ENCODE measurements at places on chromosomes 1 and 21.
A peak's percentile ranks its signal among the peaks of the same experiment; 100 is the strongest.

DNA sequence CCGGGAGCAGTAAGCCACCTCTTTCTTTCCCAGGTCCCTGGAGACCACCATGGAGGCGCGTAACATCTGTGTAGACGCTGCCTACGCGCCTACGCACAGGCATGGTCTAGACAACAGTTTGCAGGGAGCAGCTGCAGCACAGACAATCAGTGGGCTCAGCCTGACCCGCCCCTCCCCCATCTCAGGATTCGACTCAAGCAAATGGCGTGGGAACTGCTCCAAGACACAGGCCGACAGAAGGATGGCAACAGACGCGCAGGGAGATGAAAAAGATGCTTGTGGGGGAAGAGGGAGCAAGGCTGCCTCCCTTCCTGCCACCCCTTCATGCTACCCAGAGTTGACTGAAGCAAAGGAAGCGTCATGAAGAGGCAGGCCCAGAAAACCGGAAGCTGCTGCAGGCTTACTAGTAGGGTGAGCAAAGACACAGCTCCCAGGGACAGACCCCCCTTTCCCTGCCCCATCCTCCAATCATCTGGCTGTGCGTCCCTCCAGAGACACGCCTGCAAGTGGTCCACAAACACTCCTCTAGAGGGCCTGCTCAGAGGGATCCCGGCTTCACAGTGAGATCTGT is 19.5 kb downstream of the STK40 start:
- H3K27me3 ChIP-seq = no peaks in the 10 kb centered on the region
- H3K4me1 ChIP-seq = peaks cover 50% of the 10 kb centered on the region
- H3K4me3 ChIP-seq = peak overlapping the region; percentile 56
- DNase-seq = peak; percentile 51
- peaks cover 10% of the 10 kb centered on the region for H3K36me3 ChIP-seq

GRCh38 chr1:109760581-109761226 is 3.0 kb downstream of the EPS8L3 start:
- H3K36me3 ChIP-seq = no peaks in the 10 kb centered on the region
- no peak overlapping the region for H3K27ac ChIP-seq
- no peak overlapping the region for H3K4me3 ChIP-seq
- peaks cover 1% of the 10 kb centered on the region for H3K27me3 ChIP-seq

GRCh38 chr1:91894036-91894761 is 8.2 kb upstream of the TGFBR3 start:
- DNase-seq = no peak
- peaks cover 29% of the 10 kb centered on the region for H3K4me1 ChIP-seq
- H3K27ac ChIP-seq = peak overlapping the region; percentile 17
- H3K36me3 ChIP-seq = peaks cover 3% of the 10 kb centered on the region

DNA sequence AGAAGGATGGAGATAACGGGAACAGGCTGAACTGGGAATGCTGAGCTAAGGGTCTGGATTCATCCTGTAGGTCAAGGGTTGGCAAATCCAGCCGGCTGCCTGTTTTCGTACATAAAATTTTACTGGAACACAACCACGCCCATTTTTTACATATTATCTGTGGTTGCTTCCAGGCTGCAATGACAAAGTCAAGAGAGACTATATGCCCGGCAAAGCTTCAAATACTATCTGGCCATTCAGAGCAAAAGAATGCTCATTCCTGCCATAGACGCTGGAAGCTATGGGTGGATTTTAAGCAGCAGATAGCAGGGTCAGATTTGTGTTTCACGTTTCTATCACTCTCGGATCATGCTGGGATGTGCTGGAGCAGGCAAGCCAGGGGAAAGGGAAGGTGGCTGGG is 137.9 kb upstream of the EDN2 start:
- H3K27me3 ChIP-seq = no peaks in the 10 kb centered on the region
- DNase-seq = no peak
- H3K4me1 ChIP-seq = peaks cover 70% of the 10 kb centered on the region
- H3K36me3 ChIP-seq = peaks cover 57% of the 10 kb centered on the region
- no peak overlapping the region for H3K27ac ChIP-seq
- H3K4me3 ChIP-seq = peak overlapping the region; percentile 41

DNA sequence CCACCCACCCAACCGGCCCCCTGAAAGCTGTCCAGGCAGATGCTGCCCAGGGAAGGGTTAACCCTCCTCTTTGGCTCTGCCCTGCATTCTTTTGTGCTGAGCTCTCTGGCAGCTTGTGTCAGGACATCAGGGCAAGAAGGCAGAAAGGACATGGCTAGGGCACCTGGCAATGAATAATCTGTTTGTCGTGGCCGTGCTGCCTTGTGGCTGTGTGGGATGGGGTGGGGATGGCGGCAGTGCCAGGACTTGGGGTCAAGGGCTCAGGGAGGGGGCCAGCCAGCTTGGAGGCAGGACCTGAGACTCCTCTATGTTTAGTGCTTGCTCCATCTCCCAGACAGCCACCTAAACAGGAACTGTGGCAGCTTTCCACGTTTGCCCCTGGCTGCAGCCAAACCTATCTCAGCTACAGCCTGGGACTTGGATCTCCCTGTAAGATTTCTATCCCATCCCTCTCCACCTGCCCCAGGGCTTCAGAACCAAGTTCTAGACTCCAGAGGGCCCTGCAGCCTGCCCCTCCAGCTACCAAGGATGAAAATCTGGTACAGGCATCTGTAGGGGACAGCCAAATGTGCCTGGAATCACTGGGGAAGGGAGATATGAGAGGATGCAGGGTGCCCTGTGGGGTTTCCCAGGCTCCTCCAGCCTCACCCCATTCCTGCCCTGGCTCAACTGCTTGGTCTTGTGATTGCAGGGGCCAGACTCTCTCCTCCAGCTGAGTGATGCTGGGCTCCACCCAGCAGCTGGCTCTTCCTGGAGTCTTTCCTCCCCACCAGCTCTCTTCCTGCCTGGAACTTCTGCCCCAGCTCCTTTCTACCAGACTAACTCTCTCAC is 9.6 kb upstream of the GPR37L1 start:
- no peaks in the 10 kb centered on the region for H3K4me1 ChIP-seq
- no peak for DNase-seq
- H3K27me3 ChIP-seq = peaks cover 7% of the 10 kb centered on the region
- H3K27ac ChIP-seq = no peak overlapping the region
- H3K4me3 ChIP-seq = no peak overlapping the region

DNA sequence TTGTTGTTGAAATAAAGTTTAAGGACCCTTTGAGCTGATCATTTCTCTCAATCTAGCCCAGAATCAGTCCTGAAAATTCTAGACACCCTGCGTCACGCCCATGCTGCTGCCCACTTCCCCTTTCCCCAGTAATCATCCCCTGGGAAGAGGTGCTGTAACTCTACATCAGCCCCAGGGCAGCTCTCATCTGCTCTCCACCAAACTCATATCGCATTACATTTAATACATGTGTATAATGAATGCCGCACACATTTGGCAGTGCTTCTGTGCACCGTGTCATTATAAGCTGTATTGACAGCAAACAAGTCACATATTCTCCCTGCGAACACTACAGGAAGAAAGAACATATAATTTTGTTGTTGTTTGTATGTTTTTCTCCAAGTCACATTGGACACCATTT is 539.7 kb upstream of the DAB1 start:
- H3K4me3 ChIP-seq = no peak overlapping the region
- no peak overlapping the region for H3K27ac ChIP-seq
- DNase-seq = no peak
- no peaks in the 10 kb centered on the region for H3K27me3 ChIP-seq
- H3K36me3 ChIP-seq = no peaks in the 10 kb centered on the region

- no peaks in the 10 kb centered on the region for H3K36me3 ChIP-seq
- H3K4me3 ChIP-seq = no peak overlapping the region
- H3K27ac ChIP-seq = no peak overlapping the region
- peaks cover 3% of the 10 kb centered on the region for H3K27me3 ChIP-seq
Observed at GRCh38 chr1:43293176-43293575, 7.6 kb upstream of the TIE1 start.

GRCh38 chr1:53783056-53783455 is 44.1 kb upstream of the GLIS1 start:
- H3K27ac ChIP-seq = peak overlapping the region; percentile 59
- H3K4me3 ChIP-seq = no peak overlapping the region
- no peaks in the 10 kb centered on the region for H3K27me3 ChIP-seq
- H3K4me1 ChIP-seq = peaks cover 31% of the 10 kb centered on the region
- peak; percentile 14 for DNase-seq

DNA sequence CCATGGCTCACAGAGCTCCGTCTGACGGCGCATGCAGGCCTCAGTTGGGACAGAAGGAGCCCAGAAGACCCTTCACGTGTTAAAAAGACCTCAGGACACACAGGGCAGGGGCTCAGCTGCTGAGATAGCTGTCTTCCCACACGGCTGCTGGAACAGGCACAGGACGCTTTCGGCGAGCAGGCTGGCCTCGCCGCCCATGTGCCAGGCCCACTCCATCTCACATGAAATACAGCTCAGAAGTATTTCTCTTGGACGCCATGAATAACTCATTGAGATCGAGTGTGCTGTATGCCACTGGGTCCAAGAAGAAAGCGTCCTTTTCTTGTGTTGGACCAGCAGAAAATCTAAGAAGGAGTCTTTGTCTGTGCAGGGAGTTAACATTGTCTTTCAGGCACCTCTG is 69.6 kb downstream of the SIM2 start:
- no peak overlapping the region for H3K4me3 ChIP-seq
- no peaks in the 10 kb centered on the region for H3K36me3 ChIP-seq
- no peak overlapping the region for H3K27ac ChIP-seq
- DNase-seq = no peak

DNA sequence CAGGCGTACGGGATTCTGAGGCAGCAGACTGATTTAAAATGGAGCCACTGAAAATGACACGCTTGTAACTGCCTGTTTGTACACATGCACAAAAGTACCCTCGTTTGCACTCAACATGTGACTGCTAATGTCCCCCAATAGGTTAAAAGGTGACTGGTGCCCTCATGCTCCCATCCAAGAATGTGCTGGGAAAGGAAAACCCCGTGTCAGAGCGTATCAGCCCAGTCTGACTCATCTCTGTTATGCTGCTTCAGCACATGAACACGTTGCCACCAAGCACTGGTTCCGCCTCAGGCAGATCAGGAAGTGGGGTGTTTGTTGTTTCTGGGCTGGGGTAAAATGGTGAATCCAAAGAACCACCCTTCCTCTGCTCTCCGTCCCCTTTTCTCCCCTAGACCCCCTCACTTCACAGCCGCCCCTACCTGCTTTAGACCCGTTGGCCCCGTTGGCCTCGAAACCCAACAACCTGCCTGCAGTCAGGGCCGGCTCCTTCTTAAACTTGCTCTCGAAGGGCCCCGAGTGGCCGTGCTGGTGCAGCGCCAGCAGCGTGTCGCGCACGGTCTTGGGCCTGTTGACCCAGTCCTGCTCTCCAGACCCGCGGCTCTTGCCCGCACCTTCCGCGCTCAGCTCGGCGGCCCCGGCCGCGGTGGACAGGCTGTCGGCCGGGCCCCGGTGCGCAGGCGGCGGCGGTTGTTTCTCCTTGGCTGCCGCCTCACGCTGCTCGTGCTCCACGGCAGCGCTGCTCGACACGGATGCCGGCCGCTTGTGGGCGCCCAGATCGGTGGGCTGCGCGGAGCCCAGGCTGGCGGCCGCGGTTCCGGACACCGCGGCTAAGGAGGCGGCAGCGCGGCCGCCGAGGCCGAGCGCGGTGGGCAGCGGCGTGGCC is 1.7 kb downstream of the IRF2BP2 start:
- no peaks in the 10 kb centered on the region for H3K27me3 ChIP-seq
- peaks cover 51% of the 10 kb centered on the region for H3K36me3 ChIP-seq
- H3K27ac ChIP-seq = peak overlapping the region; percentile 99
- H3K4me1 ChIP-seq = peaks cover 54% of the 10 kb centered on the region
- peak overlapping the region; percentile 100 for H3K4me3 ChIP-seq
- DNase-seq = peak; percentile 76

- H3K27ac ChIP-seq = no peak overlapping the region
- no peaks in the 10 kb centered on the region for H3K36me3 ChIP-seq
- DNase-seq = no peak
- no peaks in the 10 kb centered on the region for H3K4me1 ChIP-seq
- peaks cover 2% of the 10 kb centered on the region for H3K27me3 ChIP-seq
Observed at GRCh38 chr1:117171900-117172511, 38.7 kb downstream of the VTCN1 start.

GRCh38 chr1:78799926-78800325 is 150.3 kb downstream of the IFI44 start:
- DNase-seq = no peak
- H3K27me3 ChIP-seq = no peaks in the 10 kb centered on the region
- H3K36me3 ChIP-seq = no peaks in the 10 kb centered on the region
- no peak overlapping the region for H3K4me3 ChIP-seq
- no peak overlapping the region for H3K27ac ChIP-seq
- no peaks in the 10 kb centered on the region for H3K4me1 ChIP-seq

DNA sequence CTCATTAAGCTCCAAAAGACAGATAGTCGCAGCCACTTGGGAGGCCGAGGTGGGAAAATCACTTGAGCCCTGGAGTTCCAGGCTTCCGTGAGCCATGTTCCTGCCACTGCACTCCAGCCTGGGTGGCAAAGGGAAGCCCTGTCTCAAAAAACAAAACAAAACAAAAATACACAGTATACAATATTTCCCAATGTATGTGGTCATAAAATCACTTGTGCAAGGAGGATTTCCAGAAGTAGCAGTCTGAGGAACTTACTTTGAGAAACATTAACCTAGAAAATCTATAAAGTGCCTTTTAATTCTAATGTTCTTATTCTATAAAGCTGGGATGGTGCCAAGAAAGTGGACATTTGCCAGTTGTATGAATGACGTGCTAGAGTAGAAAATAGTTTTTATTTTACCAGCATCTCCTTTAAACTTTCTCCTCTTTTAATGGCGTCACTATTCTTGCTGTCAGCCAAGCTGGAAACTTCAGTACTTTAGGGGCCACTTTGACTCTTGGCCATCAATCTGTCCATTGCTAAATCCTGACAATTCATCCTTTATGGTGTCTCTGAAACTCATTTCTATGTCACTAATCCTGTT is 22.5 kb downstream of the FAM177B start:
- H3K4me1 ChIP-seq = no peaks in the 10 kb centered on the region
- peaks cover 21% of the 10 kb centered on the region for H3K27me3 ChIP-seq
- no peak overlapping the region for H3K27ac ChIP-seq
- H3K36me3 ChIP-seq = peaks cover 2% of the 10 kb centered on the region
- H3K4me3 ChIP-seq = no peak overlapping the region

DNA sequence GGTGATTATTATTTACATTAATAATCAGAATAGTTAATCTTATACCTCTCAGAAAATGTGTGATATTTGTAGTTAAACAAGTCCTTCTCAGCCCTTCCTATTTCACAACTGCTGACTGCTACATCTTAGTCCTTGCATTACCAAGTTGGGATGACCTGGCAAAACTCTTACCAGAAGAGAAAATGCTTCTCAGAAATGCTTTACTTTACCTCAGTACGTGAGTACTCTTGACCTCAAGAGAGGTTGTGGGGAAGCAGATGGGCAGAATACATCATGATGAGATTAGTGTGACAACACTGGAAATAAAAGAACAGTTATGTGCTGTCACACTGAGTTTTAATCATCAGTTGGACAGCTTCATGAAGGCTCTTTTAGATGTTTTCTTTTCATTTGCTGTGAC is 16.2 kb downstream of the CFAP126 start:
- no peak overlapping the region for H3K4me3 ChIP-seq
- peaks cover 17% of the 10 kb centered on the region for H3K36me3 ChIP-seq
- no peaks in the 10 kb centered on the region for H3K4me1 ChIP-seq
- no peaks in the 10 kb centered on the region for H3K27me3 ChIP-seq
- H3K27ac ChIP-seq = no peak overlapping the region

- H3K36me3 ChIP-seq = no peaks in the 10 kb centered on the region
- H3K27me3 ChIP-seq = no peaks in the 10 kb centered on the region
- peaks cover 9% of the 10 kb centered on the region for H3K4me1 ChIP-seq
- no peak overlapping the region for H3K4me3 ChIP-seq
Observed at GRCh38 chr21:17726047-17726829, 92.9 kb downstream of the C21orf91 start.

Measured in activated T-helper 1 cell treated with anti-CD3 and anti-CD28 coated beads, Interleukin-12 subunit alpha, Interleukin-12 subunit beta, Interleukin-2, Interleukin-4 antibody, amounts not matched to agents 30 ng/mL and 10 ng/mL and 1 ng/mL, durations not matched to agents 14 hours and 24 hours and 36 hours (primary cell).